Naive thymus-derived CD4-positive, alpha-beta T cell (primary cell): ENCODE measurements at places on chromosomes 13 and 19. TPM values are rescaled to one million over a fixed set of nuclear protein-coding genes. Genes with fewer than 3 reads are reported as not detected.

GRCh38 chr13:42066542-42066941 lies 18.1 kb downstream of the DGKH start:
- no peaks in the 10 kb centered on the region for H3K4me1 ChIP-seq
- no peaks in the 10 kb centered on the region for H3K36me3 ChIP-seq
- H3K27me3 ChIP-seq: no peaks in the 10 kb centered on the region

GRCh38 chr19:28705008-28705407 lies 507.9 kb downstream of the UQCRFS1 start:
- H3K27ac ChIP-seq: no peak overlapping the region
- H3K4me3 ChIP-seq: no peak overlapping the region
- no peaks in the 10 kb centered on the region for H3K4me1 ChIP-seq

GRCh38 chr13:53821632-53822031 lies 793.0 kb downstream of the OLFM4 start:
- no peaks in the 10 kb centered on the region for H3K27me3 ChIP-seq
- H3K36me3 ChIP-seq: no peaks in the 10 kb centered on the region
- DNase-seq: no peak
- H3K4me1 ChIP-seq: no peaks in the 10 kb centered on the region

GRCh38 chr19:40220674-40221073 lies 2.5 kb upstream of the TTC9B start:
- H3K4me1 ChIP-seq: peaks cover 14% of the 10 kb centered on the region
- no peak overlapping the region for H3K4me3 ChIP-seq
- H3K27ac ChIP-seq: no peak overlapping the region
- DNase-seq: no peak
- H3K36me3 ChIP-seq: no peaks in the 10 kb centered on the region

The SIGLEC9 gene
- total RNA-seq: 3.0 TPM

The TRIM28 gene
- total RNA-seq: 564 TPM

The DIAPH3 gene
- total RNA-seq: not detected

The RDH8 gene
- total RNA-seq: not detected

The PRR22 gene
- total RNA-seq: 6.7 TPM

The CEACAM21 gene
- total RNA-seq: 50.0 TPM
